ENCODE measurements at places on chromosomes 6 and 20.

GRCh38 chr20:59703046-59703445, 98.7 kb downstream of the PHACTR3 start:
- DNase-seq, result no peak

DNA sequence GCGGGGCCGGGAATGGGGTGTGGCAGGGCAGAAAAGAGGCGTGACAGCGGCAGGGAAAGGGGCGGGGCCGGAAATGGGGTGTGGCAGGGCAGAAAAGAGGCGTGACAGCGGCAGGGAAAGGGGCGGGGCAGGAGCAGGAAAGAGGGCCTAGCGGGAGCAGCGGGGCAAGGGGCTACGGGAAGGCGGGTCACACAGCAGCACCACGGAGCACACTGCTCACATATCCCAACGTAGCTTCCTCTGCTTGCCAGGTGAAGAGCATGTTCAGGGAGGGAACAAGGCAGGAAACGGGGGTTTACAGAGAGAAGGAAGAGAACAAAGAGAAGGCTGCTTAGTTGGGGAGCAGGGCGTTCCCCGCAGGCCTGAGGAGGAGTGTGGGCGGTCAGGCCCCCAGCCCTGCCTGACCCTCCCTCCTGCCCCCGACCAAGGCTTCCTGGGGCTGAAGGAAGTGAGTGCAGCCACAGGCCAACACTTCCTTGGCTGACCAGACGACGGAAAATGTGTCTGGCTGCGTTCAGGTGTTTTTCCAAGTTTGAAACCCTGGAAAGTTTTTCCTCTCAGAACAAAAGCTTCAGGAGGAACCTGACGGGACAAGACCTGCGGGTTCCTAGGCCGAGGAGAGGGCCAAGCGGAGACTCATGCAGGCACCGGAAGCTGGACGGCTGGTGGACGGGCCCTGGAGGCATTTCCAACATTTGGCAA, 13.8 kb downstream of the UCKL1 start:
- peak; percentile 44 for DNase-seq

DNA sequence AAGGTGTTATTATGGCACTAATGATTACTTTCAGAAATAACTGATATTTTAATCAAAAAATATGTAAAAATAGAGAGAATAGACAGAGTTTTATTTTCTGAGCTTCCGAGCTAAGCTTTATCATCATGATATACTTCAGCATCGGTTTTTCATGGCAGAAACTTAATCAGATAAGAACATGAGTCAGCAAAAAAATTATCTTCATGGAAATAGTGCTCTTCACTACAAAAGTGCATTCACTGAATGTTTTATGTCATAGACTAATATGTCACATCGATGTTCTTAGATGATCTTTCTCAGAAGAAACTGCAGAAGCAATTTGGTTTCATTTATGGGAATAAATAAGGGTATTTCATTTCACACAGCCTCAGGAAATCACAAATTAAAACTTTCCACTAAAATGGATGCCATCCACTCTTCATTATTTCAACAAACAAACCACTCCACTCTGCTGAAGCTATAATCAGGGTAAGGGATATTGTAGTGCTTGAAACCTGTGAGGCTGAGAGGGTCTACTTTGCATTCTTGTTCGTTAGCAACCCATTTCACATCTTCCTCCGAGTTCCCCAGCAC, 10.2 kb upstream of the MAP3K7 start:
- no peak for DNase-seq

DNA sequence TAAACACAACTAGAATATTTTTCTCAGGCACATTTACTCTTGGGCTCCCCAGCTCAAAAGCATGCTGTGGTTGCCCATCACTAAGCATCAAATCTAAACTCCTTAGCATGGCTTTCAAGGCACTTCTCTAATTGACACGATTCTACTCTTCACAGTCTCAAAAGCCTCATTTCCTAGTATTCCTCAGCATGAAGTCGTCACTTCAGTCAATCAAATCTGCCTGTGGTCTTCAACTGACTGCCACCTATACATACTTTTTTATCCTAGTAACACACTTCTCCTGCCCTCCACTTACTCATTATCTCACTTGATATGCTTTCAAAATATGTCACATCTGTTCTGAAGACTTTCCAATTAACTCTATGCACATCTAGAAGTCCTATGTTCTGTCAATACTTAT, 110.3 kb downstream of the TBC1D32 start:
- no peak for DNase-seq

- peak; percentile 77 for DNase-seq
Measured at GRCh38 chr6:109482905-109483734, at the start of gene ZBTB24. Gene ZBTB24 (minus strand): TSS chr6:109483219. CDS start chr6:109482026, 1,193 bp downstream.

GRCh38 chr20:41081276-41081814, 52.7 kb downstream of the TOP1 start:
- DNase-seq, result no peak

DNA sequence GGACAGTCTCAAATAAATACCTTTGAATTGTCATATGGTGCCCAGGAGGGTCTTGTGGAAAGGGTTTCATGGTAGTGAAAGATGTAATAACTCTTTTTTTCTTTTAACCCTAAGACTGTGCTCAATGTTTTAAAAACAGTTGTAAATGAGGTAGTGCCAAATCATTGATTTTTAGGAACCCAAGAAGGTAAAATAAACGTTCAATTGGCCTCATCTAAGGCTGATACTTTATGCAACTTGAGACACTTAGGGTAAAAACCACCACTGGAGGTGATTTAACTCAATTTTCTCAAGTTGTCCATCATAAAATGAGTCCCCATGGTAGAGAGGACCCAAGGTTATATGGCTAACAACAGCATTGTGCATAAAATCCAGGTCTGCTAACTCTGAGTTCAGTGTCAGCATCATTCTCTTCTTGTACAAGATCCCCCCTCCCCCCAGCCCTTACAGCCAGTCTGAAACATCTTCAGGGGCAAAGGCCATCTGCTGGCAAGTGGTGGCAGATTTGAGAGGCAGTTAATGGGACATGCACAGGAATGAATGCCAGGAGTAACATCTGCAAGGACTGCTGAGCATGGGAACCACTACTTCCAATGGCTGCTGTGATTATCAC, 244.4 kb downstream of the GMPR start:
- DNase-seq, result no peak

DNA sequence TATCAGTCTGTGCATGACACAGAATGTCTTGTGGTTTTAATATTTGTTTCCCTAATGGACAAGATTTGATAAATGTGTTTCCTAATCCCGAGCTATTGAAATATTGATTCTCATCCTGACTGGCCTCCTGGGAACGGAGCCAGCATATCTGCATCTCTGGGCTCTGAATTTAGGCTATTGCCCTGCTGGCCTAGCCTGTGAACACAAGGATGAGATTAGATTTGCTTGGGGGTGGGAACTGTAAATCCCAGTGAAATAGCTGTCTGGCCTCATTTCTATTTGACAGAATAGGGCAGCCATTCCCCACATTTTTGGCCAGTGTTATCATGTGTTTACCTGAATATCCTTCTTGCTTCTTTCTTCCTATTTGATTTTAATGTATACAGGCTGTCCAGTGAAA, 198.4 kb upstream of the SOX4 start:
- DNase-seq, result no peak

- no peak for DNase-seq
Measured at GRCh38 chr6:109824105-109824504, 133.0 kb downstream of the FIG4 start.

GRCh38 chr20:48603819-48604405, 223.9 kb downstream of the PREX1 start:
- no peak for DNase-seq

- DNase-seq, result no peak
Measured at GRCh38 chr6:11729076-11729475, 49.5 kb downstream of the ADTRP start.

DNA sequence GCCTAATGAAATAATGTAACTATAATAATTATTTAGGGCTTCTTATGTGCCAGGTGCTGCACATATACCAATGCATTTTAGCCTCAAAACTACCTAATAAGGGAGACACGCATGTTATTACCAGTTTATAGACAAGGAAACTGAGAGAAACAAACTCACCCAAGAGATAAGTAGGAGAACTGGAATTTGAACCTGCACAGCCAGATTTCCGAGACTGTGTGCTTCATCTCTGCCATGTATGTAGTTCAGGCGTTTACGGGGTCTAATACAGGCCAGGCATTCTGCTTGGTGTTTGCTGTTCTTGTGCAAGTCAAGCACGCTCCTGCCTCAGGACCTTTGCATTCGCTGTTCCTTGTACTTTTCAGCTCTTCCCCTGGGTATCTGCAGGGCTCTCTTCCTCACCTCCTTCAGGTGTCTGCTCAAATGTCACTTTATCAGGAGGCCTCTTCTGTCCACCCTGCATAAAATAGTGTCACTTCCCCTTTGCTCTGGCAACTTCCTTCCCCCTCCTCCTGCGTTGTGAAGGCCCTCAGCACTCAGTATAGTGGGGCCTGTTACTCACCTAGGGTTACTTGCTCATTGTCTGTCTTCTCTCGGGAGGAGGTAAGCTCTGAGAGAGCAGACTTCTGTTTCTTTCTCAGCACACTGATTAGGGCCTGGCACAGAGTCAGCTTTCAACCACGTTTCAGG, 6.1 kb upstream of the NSFL1C start:
- no peak for DNase-seq

DNA sequence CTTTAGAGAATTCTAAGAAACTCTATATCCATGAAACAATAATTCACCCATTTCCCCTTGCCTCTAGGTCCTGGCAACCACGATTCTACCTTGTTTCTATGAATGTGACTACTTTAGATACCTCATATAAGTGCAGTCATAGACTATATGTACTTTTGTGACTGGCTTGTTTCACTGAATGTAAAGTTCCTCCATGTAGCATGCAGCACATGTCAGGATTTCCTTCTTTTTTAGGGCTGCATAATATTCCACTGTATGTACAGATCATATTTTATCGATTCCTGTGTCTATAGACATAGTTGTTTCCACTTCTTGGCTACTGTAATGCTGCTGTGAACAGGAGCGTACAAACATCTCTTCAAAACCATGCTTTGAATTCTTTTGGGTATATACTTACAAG, 11.7 kb downstream of the EEF1E1 start:
- no peak for DNase-seq

DNA sequence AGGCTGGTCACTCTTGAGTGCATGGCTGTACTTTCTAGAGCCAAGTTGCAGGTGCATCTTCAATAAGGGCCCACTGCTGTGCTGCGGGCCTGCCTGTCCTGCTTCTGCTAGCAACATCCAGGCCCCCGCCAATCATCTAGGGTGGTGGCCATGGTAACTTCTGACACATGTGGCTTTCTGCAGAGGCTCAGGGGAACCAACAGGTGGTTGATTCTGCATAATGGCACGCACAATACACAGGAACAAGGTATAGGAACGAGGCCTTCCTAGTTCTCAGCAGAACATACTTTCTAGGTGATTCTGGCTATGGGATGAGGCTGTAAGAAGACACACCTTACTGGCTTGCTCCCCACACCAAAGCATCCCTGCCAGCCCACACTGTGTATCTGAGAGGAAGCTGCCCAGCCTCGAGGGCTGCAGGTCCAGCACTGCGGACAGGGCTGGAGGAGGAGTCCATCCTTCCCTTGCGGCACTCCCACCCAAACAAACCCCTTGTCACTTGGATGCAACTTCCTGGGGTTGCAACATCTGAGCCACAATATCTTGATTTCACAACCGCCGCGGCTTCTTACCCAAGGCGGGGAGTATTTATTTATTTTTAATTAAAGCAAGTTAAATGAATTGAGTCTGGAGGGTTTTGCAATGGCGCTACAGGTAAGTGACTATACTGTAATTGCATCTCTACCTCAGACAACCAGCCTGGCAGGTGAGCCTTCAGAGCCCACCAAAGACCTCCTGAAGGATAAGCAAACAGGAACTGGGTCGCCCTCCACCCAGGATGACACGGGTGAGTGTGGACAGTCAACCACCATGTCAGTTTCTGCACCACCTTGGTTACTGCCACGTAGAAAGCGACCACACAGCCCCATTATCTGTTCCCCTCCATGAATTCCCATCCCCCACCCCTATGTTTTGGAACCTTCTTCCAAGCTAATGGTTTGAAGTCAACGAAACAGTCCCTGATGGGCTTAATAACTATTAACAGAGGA, 49.6 kb downstream of the SULF2 start:
- no peak for DNase-seq

DNA sequence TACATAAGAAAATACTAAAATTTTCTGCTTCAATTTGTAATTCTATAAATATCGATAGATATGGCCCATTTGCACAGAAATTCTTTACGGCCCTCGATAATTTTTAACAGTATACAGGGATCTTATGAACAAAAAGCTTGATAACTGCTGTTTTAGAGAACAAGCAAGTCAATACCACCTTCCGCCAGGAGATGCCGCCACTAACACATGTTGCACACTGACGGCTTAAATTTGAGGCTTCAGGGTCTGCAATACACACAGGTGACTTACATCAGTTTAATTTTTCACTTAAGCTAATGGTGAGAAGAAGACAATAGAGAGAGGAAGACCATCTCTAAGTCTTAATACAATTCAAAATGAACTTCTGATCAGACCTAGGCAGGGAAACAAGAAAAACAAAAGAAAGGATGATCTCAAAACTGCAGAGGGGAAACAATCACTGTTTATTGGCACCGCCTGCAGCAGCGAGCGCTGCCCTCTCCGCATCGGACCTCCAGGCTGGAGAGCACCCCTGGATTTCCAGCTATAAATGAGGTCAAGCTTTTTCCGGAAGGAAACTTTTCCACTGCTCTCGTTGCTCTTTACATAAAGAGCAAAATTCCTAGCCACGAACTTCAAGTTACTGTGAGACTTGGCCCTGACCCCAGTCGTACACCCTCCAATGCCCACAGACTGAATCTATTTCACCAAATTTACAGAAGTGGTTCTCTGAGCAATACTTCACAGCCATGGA, 53.9 kb downstream of the OTOR start:
- no peak for DNase-seq

DNA sequence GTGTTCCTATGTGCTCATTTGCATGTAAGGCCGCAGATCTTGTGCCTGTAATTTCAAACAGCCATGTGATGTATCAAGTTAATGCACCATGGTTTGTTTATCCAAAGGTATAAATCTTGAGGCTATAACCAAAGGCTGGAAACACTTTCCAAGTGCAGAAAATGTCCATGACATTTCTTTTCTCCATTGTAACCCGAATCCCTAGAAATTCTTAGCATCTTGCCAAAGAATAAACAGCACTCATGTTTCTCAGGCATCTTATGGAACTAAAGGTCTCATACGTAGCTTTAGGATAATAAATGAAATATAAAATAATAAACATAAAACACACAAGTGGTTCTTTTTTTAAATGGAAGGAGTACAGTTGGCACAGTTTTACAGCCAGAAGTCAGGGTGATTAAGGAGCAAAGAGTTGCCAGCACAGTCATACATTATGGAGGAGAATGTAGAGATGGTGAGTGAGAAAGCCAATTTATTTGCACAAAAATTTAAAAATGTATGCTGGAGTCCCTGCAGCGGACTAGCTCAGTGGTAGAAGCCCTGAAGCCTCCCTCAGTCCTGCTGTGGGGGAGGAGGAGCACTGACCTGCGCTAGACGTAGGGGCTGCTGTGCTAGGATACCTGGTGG, 18.0 kb downstream of the CDH26 start:
- no peak for DNase-seq

GRCh38 chr6:90936286-90936685, 349.4 kb upstream of the MAP3K7 start:
- DNase-seq, result no peak

- no peak for DNase-seq
Measured at GRCh38 chr6:30752157-30752927, 8.0 kb upstream of the IER3 start.
